Osteocyte (in vitro differentiated cells): ENCODE measurements at places on chromosomes 7 and 10.
A peak's percentile ranks its signal among the peaks of the same experiment; 100 is the strongest.

DNA sequence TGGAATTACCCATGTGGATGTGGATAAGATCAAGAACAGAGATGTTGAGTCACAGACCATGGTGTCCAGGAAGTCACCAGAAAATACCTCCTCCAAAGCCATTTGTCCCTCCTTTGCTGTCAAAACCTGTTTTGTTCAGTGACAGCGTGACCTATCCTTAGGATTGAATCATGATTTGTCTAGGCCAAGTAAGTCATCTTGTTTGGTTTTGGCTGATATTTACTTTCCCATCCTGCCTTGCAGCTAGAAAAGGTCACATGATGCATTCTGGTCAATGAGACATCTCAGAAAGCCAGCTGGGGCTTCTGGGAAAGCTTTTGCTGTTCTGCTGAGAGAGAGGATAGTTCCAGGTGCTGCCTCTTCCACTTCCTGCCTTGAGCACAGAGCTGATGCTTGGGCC, 225.3 kb upstream of the ZMIZ1 start:
- no peaks in the 10 kb centered on the region for H3K4me1 ChIP-seq
- H3K4me3 ChIP-seq, result no peak overlapping the region
- H3K27ac ChIP-seq, result no peak overlapping the region

DNA sequence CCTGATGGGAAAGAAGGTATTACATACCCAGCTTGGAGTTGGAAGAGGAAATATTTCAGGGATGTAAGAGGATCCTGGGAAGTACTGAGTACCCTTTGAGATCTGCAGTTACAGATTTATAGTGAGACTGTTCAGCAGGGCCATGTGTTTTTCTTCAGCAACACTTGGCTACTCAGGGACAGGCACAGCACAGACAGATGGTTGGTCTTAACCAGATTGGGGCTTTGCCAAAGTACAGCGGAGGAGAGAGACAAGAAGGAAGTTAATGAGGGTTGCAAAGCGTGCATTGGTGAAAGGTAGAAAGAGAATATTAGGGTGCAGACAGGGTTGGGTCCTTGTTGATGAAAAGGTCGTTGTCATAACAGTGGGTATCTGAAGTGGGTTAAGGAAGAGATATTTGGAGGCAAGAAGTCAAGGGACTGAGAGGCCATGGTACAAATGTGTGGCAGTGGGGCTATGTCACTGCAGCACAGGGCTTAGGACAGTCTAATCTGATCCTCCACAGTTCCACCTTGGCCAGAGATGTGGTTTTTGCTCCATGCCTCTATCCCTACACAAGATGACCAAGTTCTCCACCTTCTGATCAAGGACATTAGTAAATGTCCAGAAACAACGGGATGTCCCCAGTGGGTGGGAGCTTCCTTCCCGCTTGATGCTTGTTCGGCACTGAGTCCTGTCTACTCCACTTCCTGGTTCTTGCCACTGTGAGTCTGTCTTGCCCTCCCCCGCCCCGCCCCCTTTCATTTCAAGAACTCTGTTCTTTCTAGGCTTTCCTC, 18.9 kb upstream of the DNAJC1 start:
- H3K27me3 ChIP-seq, result peaks cover 4% of the 10 kb centered on the region
- no peak overlapping the region for H3K27ac ChIP-seq
- H3K4me1 ChIP-seq, result no peaks in the 10 kb centered on the region
- H3K4me3 ChIP-seq, result no peak overlapping the region
- no peak for DNase-seq

GRCh38 chr10:99364125-99364524, 35.0 kb downstream of the CNNM1 start:
- no peaks in the 10 kb centered on the region for H3K4me1 ChIP-seq
- no peak for DNase-seq
- H3K27ac ChIP-seq, result no peak overlapping the region
- peaks cover 6% of the 10 kb centered on the region for H3K27me3 ChIP-seq
- no peak overlapping the region for H3K4me3 ChIP-seq
- no peaks in the 10 kb centered on the region for H3K36me3 ChIP-seq

DNA sequence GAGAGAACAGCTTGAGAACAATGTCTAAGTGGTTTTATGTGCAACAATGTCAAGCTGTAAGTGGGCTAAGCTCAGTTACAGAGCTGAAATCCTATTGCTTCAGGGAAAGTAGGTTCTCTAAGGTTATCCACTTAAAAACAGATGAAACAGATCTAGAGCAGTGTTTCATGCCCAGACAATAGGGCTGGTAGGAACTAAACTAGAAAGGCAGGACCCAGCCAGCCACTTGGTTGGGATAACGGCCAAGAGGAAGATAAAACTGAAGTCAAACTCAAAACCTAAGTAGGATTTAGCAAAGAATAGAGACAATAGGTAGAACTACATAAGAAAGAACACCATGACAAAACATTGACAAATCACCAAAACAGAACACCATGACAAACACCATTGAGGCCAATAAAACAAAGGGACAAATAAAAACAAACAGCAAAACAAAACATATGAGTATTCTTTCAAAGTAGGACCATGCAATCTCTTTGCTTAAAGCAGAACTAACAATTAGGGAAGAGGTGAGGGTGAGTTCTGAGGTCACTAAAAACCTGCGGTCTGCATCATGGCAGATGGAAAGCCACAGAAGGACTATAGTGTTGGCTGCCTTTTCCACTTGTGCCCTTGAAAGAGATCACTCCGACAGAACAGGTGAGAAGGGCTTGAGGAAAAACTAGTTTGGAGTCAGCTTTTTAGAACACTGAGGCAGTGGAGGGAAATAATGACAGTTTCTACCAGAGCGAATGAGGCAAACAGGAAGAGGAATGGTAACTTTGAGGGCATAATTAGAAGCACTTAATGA, 81.0 kb downstream of the HGF start:
- H3K27ac ChIP-seq, result peak overlapping the region; percentile 96
- peaks cover 85% of the 10 kb centered on the region for H3K4me1 ChIP-seq
- no peaks in the 10 kb centered on the region for H3K27me3 ChIP-seq
- H3K36me3 ChIP-seq, result no peaks in the 10 kb centered on the region

DNA sequence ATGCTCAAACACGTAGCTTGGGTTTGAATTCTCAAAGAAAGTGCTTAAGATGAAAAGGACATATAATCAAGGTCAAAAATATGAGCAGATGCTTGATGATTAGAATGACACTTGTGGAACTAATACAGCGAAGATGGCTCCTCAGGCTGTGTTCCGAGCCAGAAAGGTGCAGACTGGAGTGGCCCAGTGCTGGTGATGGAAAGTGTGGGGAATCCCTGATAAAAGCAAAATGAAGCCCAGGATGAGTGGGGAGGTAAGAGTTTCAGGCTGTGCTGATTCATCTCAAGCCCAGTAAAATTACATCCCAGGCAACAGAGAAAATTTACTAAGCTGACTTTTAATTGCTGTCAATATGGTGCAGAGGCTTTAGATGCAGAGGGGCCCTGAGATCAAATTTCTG, 77.8 kb upstream of the IKZF1 start:
- H3K4me3 ChIP-seq, result no peak overlapping the region
- no peaks in the 10 kb centered on the region for H3K27me3 ChIP-seq
- no peaks in the 10 kb centered on the region for H3K36me3 ChIP-seq
- H3K4me1 ChIP-seq, result no peaks in the 10 kb centered on the region
- DNase-seq, result no peak

DNA sequence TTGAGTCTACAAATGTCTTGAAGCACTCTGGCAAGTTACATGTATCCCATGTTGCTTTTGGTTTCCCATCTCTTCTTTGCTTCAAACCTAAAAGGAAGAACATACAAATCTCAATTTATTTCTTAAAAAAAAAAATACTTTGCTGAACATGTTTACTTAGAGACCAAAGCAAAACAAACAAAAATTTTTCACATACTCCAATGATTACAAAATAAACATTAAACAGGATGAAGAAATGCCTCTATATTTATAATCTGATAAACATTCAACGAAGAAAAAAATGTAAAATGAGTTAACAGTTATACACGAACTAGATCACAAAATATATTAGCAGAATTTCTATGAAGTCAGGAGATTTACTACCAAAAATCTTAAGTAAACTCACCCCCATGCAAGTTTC, 31.3 kb downstream of the FAM204A start:
- no peak overlapping the region for H3K4me3 ChIP-seq
- H3K36me3 ChIP-seq, result peaks cover 45% of the 10 kb centered on the region
- no peaks in the 10 kb centered on the region for H3K27me3 ChIP-seq
- peak overlapping the region; percentile 74 for H3K27ac ChIP-seq
- peaks cover 20% of the 10 kb centered on the region for H3K4me1 ChIP-seq
